ENCODE measurements at places on chromosomes 6 and 20. TPM values are rescaled to one million over a fixed set of nuclear protein-coding genes. Genes with fewer than 3 reads are reported as not detected.

DNA sequence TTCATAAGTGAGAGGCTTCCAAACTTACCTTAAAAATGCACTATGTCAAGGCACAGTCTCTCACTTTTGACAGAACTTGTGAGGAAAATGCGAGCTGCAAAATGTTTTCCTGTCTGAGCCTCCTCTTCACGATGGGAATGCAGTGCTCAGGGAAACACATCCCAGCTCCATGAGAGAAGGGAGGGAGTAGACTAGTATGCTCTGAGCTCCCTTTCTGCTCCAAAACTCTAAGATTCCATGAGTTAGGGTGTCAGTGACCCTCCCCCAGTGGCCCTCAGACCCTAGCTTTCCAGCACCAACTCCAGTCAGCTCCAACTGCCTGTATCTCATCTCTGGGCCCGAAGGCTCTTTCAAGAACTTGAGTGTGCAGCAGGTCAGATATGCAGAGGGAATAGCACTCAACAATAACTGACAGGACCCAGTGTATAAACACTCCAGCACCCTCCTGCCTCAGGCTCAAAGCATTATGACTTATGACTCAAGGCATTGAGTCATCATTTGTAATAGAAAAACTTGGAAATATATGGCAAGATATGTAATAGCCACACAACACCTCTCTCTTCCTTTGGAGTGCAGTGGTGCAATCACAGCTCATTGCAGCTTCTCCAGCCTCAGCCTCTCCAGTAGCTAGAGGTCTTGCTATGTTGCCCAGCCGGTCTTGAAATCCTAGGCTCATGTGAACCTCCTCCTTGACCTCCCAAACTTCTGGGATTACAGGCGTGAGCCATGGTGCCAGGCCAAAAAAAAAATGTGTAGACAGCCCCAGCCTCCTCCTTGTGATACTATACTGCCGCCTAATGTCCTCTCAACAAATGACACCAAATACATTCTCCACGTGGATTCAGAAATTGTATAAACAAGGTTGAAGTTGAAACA is 16.7 kb upstream of the ENTPD6 start:
- no peak for DNase-seq

- DNase-seq: no peak
These were observed 5.3 kb upstream of the TCP11 start for GRCh38 chr6:35146453-35146852.

DNA sequence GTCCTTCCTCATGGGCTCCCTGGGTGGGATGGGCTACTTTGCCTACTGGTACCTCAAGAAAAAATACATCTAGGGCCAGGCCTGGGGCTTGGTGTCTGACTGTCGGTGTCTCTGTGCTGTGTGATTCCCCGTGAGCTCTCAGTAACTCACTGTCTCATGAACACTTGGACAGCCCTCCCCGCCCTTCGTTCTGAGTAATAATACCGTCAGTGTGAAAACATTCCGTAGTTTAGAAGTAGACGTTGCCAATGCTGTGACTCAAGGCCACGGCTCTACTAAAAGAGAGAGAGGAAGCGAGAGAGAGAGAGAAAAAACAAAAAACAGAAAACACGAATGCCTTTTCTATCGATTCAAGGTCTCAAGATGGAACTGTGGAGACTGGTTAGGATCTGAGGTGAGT is 31.8 kb downstream of the FITM2 start:
- no peak for DNase-seq

GRCh38 chr6:135161411-135162395 is 19.4 kb upstream of the MYB start:
- DNase-seq: no peak

DNA sequence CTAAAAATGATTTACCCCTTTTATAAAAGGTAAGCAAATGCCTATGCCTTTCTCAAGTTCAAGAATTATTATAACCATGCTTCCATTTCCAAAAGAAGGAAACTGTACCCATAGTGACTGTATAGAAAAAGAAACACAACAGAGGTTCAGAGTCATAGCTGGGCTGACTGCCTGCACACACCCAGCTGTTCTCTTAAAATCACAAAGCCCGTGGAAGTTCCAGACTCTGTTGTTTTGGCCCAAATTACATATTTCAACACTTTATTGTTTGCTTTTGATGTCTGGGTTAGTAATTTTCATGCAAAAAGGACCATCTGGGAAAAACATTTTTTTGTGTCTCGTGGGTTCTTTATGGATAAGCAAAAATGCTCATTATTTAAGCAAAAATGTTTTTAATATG is 99.2 kb downstream of the LCA5 start:
- DNase-seq: peak; percentile 88

Gene NHSL1
- polyA plus RNA-seq: 64.2 TPM

Data from right lung (tissue), 10 donors.